ENCODE measurements at places on chromosomes 16 and 17.

GRCh38 chr17:12706070-12706469 is 40.4 kb downstream of the MYOCD start:
- no peak for DNase-seq

DNA sequence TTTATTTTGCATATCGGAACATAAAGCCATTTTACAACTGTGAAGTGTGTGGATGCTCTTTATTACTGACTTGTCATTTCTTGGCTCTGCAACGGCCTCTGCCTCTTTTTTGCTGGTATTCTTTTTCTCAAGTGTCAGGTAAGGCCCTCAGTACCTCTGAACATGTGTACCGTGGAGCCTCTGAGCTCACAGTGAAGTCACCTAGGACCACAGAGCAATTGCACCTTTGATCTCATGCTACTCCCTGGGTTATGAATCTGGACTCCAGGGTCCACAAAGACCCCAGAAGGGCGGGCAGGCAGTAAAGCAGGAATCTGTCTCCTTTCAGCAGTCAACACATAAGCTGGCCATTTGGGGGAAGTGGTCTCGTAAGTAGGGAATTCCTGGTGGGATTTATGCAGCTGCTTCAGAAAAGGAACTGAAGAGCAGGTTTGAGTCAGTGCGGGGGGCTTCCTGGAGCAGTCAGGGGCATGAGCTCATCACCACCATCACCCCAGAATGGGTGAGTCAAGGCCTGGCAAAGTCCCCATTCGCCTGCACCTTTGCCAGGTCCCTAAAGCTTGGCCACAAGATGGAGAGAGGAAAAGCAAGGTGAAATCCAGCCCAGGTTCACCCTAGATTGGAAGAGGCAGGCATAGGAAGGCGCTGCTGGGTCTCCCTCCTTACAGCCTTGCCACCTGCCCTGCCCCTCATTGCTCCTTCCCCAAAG is 33.0 kb downstream of the TBX4 start:
- DNase-seq, result no peak

GRCh38 chr17:54882371-54882770 is 18.3 kb upstream of the TOM1L1 start:
- no peak for DNase-seq

GRCh38 chr17:82402865-82403264 is 15.3 kb upstream of the HEXD start:
- DNase-seq, result no peak
